ENCODE measurements at places on chromosomes 12 and 14.

DNA sequence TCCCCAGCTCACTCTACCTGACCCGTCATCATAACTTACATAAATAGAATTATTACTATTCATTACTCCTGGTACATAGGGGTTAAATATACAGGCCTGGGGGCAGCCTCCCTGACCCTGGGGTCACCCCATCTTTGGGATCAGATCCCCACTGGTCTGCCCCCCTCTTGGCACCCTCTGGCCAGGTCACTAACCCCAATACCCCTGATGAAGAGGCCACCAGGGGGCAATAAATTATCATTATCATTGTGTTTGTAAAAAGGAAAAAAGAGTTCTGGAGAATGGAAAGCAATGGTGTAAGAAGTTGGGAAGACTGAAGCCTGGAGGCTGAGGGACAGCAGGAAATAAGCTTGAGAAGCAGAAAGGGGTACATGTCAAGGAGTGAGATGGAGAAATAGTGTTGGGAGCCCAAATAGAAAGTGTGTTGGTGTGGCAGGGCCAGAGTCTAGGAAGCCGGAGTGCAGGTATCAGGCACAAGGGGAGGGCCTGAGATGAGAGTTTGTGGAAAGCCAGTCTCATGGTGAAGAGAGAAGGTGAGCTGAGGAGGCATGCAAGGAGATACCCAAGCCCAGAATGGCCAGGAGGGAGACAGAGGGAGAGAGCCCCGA is 6.1 kb upstream of the AAAS start:
- no peak for DNase-seq

- no peak for DNase-seq
Observed at GRCh38 chr12:57718641-57719528, 19.7 kb downstream of the AGAP2 start.

DNA sequence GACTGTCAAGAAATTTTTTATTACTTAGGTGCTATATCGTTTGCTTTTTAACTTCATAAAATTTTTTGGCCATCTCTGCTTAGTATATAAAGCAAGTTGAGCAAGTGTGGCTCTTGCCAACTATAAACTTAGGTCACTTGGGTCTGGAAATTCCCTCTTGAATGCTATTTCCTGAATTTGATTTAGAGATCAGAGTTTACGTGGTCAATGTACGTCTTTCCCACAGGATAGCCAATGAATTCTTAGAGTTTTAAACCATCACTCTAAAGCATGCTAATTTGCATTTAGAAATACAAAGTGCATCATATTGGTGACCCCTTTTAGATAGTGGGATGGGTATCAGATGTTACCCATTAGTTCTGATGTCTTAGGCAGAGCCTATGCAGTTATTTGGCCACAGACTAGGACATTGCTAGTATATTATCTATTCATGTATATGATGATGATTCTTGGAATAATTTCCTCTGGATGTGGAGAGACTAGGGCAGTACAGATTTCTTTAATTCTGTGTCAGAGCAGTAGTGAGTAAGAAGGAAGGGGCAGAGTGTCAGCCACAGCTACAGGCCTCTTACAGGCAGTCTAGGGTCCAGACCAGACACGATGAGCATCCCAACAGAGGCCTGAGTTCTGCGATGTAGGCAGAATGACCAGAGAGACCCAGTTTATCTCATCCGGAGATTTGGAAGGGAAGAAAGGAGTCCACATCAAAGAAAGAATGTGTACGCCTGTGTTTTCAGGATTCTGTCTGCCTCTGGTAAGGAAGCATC is 30.3 kb downstream of the SCN8A start:
- no peak for DNase-seq

DNA sequence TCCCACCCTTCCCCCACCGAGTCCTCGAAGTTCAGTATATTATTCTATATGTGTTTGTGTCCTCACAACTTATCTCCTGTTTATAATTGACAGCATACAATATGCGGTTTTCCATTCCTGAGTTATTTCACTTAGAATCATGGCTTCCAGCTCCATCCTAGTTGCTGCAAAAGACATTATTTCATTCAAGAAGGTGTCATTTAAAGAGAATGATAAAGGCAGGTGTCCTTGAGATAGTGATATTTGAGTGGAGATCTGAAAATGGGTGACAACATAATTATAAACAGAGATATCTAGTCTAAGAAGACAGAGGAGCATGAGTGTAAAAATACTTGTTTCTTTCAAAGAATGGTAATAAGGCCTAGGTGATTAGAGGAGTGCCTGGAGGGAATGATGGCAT is 876.8 kb downstream of the SLC6A15 start:
- no peak for DNase-seq

DNA sequence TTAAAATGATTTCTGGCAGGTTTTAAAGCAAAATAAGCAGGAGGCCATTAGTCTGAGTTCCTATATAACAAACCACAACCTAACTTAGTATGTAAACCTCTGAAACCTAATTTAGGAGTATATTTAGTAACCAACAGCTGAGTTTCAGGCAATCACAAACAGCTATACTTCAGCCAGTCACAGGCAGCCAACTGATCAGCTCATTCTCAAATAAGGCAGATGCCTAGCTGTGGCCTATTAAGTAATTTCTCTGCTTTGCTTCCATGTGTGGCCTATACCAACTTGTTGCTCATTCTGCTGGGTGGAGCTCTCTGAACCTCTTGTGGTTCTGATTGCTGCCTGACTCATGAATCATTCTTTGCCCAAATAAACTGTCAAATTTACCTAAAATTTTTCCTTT is 408.9 kb upstream of the FBXO33 start:
- DNase-seq, result no peak

GRCh38 chr14:84098261-84098660 is 1431.7 kb upstream of the FLRT2 start:
- no peak for DNase-seq

- DNase-seq, result no peak
Observed at GRCh38 chr12:92146497-92147224, 1.0 kb upstream of the BTG1 start.

DNA sequence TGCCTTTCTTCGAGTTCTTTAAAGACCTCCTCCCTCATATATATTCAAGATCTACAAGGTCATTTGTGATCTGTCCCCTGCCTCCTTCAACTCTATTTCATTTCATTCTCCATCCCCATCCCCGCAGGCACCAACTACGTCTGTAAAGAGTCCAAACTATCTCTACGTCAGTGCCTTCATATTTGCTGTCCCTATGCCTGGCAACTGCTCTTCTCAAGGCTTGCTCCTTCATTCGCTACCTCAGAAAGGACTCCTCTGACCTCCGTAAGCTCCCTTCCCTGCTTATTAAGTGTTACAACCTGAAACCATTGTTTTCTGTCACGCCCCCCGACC is 650 bp downstream of the LLPH start:
- no peak for DNase-seq

DNA sequence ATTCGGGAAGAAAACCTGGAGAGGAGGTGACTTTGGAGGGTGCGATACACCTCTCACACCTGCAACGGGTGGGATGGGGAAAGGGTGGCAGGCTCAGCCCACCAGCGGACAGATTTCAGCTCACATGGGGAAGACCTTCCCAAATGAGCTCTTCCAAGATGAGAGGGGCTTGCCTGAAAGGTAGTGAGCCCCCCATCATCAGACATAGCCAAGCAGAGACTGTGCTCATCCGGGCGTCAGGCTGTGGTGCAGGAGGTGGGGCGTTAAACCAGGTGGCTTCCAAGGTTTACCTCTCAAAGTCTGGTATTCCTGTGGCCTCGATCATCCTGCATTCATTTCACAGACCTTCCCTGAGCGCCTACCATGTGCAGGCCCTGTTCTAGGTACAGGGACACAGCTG is 105.4 kb upstream of the FKBP4 start:
- DNase-seq, result no peak

DNA sequence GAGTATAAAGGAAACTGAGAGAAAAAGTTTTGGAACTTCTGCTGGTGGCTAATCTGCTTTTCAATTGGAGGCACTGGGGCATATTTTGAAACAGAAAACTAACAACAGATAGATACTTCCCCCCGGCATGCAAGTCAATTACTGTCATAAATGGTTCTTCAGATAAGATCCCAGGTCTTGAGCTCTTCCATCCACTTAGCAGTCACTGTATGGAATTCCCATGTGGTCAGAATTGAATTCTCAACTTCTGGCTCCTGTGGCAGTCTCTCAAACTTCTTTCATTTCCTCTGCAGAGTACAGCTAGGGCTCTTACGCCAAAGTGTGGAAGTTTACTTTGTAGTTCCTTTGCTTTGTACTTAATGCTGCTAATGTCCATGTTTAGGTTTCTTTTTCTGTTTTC is 452.2 kb downstream of the IPO8 start:
- DNase-seq, result no peak

- DNase-seq, result no peak
Observed at GRCh38 chr12:51675071-51675803, 84.2 kb downstream of the SCN8A start.

GRCh38 chr14:35405304-35405996 is 901 bp upstream of the NFKBIA start:
- DNase-seq, result no peak

DNA sequence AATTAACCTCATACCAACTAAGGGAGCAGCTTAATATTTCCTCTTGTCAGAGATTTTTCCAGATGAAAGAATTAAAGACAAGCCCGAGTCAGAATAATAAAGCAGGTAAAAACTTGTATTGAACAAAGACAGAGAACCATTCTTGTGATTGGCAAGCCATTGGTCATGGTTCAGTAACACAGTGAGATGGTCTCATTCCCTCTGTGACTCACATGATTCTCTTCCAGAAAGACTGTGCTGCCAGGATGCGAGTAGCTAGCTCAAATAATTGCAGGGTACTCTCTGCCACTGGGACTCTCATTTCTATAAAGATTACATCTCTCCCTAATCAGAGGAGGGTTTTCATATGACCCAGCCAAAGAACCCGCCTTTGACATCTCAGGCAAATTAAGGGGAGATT is 179.4 kb downstream of the PHLDA1 start:
- no peak for DNase-seq

DNA sequence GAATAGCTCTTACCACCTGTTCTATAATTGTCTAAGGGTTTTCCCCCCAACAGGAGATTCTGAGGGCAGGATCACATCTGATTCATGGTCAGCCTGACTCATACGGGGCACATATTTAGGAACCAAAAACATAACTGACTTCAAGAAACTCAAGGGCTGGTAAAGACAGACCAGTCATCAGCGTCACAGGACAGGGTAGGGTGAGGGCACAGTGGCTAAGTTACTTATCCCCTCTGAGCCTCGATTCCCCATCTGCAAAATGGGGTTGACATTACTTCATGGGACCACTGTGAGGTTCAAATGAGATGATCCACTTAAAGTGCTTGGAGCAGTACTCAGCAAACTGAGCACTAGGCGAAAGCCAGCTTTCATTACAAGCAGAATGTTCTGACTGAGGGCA is 606 bp downstream of the CINP start:
- no peak for DNase-seq

DNA sequence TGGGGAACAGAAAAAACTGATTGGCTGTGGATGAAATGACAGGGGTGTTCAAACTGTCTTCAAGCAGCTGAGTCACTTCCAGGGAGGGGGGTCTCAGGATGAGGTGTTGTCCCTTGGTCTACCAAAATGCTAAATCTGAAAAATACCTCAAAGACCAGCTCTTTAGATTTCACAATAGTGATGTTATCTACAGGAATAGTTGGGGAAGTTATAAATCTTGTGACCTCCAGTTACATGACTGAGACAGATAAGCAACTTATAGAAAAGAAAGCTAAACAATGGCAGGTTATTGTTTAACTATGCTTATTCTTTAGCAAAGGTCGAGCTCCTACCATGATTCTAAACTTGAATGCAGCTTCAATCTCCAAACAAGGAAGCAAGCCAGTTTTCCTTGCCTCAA is 125.4 kb downstream of the SYT10 start:
- DNase-seq, result no peak

- DNase-seq, result no peak
Observed at GRCh38 chr12:89878950-89879349, 170.3 kb upstream of the ATP2B1 start.

- DNase-seq, result no peak
Observed at GRCh38 chr14:32495435-32495734, 166.3 kb downstream of the AKAP6 start.

- DNase-seq, result no peak
Observed at GRCh38 chr14:71524320-71524982, 407.8 kb upstream of the RGS6 start.

DNA sequence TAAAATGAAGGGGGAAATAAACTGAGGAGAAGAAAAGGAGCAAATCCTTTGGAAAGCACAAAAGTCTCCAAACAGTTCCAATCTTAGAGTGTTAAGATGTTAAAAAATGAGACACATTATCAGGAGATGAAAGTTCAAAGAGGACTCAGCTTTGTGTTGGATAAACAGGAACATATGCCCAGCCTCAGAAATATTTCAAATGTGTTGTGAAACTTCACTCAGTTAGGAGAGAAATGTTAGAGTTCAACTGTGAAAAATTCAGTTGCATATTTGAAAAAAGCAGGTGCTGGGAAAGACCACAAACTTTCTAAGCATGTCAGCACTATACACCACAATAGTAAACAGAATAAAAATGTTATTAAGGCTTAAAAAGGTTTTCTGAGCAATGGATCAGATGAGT is 136.8 kb upstream of the PRKD1 start:
- DNase-seq, result no peak

- no peak for DNase-seq
Observed at GRCh38 chr12:82430541-82431145, 72.3 kb downstream of the METTL25 start.

DNA sequence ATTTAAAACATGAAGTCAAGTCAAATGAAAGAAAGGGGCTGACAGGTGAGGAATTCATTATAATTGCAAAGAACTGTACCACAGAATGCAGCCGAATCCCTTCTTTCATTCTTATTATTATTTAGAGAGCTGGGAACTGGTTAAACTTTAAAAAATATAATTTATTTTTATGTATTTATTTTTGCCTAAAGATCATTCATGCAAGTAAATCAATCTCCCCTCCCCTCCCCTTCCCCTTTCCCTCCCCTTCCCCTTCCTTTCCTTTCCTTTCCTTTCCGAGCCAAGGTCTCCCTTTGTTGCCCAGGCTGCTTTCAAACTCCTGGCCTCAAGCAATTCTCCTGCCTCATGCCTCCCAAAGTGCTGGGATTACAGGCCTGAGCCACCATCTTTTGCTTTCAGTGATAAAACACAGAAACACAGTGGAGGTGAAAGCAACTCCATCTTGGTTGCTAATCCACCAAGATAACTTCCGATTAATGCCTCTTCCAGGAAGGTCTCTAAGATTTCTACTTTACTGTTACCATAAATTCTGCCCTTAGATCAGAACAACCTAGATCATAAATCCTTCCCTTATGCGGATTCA is 6.0 kb upstream of the UBC start:
- DNase-seq, result no peak

All from stimulated activated CD8-positive, alpha-beta memory T cell treated with anti-CD3 and anti-CD28 coated beads, Interleukin-4, amount 100 ng/mL, for 1 hour (primary cell).